ENCODE measurements at places on chromosomes 2 and 18.
A peak's percentile ranks its signal among the peaks of the same experiment; 100 is the strongest.

DNA sequence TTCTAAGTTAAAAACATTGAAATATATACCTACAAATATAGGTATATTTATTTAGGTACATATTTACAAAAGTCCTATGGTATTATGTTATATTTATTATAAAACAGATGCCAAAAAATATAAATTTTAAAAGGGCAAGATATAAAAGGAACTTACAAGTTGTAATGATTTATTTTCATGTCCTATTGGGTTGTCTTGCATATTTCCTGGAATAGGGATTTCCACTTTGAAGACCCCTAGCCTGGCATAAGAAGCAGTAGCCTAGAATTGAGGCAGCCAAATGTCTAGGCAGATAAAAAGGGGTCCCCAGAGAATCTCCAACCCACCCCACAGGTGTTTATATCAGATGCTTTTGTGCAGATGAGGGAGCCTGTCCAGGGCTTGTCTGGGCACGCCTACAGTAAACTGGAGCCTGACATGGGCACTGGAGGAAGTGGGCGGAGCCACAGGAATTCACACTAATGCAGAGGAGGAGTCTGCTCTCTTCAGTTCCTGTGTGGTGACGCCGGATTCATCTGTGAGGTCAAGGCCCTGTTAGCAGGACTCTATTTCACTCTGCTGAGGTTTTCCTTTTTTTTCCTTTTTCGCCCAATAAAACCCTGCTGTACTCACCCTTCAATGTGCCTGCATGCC, 1088.9 kb upstream of the PIK3C3 start:
- peak; percentile 22 for DNase-seq

GRCh38 chr18:60047556-60047955, 147.8 kb downstream of the PMAIP1 start:
- no peak for DNase-seq

DNA sequence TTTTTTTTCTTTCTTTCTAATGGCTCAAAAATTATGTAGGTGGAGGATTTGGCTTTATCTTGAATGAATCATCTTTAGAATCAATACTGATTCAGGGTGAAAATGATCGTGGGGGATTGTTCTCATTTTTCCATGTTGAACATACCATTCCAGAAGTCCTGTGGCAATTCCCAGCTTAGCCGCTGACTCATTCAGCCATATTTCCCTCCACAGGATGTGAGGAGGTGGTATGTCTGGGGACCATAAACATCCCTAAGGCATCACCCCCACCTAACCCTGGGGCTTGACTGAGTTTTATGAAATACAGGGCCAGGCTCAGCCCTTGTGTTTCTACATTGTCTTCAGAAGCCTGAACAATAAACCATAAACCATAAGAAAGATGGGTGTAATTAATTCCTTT, 92.7 kb upstream of the FN1 start:
- DNase-seq: peak; percentile 73

DNA sequence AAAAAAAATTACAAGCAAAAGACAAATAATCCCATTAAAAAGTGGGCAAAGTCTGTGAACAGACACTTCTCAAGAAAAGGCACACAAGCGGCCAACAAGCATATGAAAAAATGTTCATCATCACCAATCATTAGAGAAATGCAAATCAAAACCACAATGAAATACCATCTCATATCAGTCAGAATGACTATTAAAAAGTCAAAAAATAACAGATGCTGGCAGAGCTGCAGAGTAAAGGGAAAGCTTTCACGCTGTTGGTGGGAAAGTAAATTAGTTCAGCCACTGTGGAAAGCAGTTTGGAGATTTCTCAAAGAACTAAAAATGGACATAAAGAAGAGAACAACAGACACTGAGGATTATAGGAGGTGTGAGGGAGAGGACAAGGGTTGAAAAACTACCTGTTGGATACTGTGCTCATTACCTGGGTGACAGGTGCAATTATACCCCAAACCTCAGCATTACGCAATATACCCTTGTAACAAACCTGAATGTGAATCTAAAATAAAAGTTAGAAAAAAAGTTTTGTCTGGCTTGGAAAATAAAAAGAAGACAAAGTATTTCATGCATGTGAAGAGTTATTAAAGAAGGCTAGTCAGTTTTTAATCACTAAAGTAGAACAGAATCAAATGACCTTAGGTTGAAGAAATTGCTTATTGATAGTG, 8.7 kb upstream of the ACSL3 start:
- DNase-seq: no peak

GRCh38 chr18:33560686-33561370, 17.2 kb upstream of the ASXL3 start:
- DNase-seq: peak; percentile 29

DNA sequence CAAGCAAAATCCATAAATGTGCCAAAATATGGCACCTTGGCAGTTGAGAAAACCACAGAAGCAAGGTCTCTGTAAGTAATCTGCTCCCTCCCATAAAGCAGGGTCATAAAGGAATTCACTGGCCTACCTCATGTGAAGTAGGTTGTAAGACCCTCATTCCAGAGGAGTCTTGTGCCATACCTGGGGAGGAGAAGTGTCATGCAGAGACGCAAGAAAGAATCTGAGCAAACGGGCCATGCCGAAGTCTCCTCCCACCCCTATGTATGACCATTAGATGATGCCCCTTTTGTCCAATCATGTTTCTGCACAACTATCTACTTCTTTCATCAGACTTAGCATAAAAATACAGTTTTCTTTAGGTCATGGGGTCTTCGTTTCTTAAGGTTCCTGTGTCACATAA, 14.6 kb downstream of the NMUR1 start:
- DNase-seq: no peak

GRCh38 chr2:47354848-47355204, 48.1 kb upstream of the MSH2 start:
- no peak for DNase-seq

DNA sequence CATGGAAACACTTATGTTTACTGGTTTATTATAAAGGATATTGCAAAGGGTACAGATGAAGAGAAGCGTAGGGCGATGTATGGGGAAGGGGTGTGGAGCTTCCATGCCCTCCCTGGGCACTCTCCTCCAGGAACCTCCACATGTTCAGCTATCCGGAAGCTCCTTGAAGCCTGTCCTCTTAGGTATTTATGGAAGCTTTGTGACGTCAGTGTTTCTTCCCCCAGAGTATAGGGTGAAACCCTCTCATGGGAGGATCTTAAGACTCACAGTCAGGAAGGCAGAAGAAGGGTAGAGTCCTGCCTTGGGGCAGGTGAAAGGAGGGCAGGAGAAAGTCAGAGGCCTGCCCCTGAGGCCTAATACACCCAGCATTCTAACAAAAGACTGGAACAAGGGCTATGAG, 61.3 kb upstream of the CREB1 start:
- DNase-seq: no peak

DNA sequence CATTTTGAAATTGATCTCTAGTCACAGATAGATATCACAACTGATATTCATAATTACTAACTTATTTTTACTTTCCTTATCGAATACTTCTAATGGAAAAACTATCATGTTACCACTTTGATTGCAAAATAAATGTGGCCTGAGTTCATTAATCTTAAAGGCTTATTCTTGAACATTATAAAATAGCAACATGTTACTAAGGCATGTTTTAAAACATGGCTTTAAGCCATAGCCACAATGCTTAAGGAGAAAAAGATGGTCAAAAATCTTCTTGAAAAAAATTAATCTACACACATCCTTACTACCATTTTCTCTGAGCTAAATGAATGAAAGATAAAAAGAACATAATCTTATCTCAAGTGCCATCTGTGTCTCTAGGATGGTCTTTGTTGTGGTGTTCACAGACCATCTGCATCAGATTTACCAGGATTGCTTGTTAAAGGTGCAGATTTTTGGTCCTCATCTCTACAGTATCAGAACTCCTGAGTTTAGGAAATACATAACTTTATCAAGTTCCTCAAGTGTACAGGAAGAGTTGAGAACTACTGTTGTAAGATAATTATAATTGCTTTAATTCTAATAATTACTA, 15.3 kb downstream of the MTX2 start:
- no peak for DNase-seq

DNA sequence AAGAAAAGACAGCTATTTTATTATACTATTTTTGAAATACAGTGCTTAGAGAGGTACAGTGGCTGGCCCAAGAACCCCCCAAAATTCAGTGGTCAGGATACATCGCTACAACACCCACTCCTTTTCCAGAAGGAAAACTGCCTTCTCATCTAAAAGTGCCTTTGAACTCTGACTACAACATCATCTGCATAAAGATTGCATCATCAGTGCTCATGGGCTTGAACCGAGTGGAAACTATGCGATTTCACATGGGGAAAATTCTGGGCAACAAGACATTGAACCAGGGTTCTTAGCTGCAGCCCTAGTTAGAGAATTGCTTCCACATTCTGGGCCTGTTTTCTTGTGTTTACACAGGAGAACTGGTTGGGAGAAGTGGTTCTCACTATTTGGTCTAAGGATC, 294.6 kb upstream of the SLC14A2 start:
- DNase-seq: no peak

DNA sequence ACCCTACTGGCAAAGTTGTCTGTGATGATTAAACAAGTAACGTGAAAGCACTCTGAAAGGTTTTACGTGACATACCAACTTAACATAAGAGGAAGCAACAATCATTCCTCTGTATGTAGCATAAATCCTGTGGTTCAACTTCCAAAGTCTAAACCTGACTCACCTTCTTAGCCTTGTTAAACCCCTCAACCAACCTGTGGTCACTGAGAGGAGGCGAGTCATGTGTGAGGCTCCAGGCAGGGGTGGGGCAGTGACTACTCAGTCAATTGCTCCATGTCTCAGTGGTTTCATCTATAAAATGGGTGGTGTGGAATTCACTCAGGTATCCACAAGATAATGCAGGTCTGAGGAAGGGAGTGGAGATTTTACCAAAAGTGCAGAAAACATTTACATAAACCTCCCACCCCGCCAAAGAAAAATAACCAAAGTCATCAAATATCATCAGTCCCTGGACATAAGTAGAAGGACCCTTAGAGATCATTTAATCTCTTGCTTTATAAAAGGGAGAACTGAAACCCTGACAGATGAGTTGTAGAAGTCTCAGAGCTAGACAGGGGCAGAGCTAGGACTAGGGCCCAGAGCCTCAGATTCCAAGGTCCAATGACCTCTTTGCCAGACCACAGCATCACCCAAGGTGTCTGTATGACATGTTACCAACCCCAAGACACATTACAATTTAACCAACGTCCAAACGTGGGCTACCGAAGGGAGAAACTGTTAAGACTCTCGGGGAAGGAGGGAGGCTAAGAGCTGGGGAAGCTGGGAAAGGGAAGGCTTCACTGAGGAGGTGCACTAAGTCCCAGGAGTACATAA, 3.7 kb upstream of the PCBP1 start:
- DNase-seq: peak; percentile 69

DNA sequence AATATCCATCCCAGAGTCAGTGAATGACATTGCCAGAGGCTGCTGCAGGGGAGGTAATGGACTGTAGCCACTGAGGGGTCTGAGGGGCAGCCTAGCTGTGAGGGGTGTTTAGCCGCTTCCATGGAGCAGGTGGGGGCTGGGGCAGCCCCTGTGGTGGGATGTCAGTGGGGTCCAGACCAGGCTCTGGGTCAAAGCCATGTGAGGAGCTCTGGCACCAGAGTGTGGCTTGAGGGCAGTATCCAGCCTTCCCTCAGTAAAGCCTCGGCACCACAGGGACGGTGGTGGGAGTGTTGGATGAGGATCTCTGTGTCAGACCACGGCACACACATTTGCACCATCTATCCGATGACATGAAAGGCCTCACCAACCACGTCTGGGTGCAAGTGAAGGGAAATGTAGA, 85.0 kb downstream of the INHBB start:
- no peak for DNase-seq

DNA sequence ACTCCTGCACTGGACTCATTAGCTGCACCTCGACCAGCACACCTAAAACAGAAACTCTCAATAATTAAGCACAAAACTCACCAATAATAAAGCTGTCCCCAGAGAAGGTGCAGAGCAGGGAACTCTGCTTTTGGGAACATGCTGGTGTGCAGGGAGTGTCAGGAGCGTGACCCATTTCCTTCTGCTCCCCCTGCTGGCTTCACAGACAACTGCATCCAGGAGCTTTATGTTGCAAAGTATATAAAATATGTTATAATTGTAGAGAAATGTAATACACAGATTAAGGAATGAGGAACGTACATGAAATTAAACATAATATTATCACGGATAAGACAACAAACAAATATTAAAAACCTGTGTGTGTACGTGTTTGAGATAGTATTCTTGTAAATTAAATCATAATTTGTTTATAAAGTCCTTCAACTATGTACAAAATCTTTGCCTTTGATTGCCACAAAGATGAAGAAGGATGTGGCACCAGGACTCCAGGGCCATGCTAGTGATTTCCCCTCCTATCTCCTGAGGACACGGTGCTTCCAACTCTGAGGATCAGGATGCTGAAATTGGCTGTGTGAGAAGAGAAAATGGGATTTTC, 68.6 kb upstream of the MAL start:
- DNase-seq: no peak

DNA sequence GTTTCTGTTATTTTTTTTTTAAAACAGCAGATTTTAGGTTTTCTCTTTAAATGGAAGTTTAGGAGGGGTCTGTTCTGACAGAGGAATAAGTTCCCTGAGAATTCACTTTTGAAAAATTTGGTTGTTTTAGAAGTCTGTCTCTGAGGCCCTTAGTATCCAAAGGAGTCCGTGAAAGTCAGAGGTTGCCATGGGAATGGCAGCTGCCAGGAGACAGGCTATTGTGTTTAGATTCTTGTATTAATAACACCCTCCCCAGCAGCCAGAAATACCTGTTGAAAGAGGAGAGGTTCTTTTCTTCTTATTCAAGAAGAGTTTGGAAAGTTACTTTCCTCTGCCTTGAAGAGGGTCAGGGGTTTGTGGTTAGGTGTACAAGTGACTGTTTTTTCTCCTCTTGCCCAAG, 29.5 kb downstream of the TNP1 start:
- DNase-seq: no peak

- no peak for DNase-seq
Measured at GRCh38 chr18:49547701-49548100, 14.2 kb upstream of the LIPG start.

DNA sequence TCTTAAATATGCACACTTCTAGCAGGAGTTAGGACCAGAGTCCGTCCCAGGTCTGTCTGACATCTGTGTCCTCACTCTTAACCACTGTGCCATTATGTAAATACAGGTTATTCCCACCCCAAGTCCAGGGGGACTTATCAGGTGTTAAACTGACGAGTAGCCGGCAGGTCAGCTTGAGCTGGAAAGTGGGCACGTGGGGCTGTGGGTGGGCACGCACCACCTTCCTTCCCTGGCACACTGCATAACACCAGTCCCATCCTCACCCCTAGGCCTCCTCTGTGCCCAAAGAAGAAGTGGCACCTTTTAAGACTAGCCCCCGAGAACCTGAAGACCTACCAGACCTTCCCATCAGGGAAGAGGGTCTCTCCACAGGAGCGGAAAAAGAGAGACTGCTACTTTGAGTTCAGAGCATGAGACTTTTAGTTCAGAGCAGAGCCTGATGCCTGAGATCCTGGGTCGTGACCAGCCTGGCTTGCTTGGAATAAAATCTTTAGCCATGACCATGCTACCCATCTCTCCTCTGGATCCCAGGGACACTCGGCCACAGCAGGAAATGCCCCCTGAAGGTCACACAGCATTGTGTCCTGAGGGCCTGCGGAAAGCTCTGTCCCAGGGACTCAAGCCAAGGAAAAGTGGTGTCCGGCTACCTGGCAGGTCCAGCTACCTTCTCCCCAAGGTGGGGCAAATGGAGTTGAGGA, 62.0 kb downstream of the CIB4 start:
- DNase-seq: no peak

Data from NCI-H226 (cell line).